Lung (tissue), 17 donors: ENCODE measurements at places on chromosomes 3 and 15.
A peak's percentile ranks its signal among the peaks of the same experiment; 100 is the strongest.

DNA sequence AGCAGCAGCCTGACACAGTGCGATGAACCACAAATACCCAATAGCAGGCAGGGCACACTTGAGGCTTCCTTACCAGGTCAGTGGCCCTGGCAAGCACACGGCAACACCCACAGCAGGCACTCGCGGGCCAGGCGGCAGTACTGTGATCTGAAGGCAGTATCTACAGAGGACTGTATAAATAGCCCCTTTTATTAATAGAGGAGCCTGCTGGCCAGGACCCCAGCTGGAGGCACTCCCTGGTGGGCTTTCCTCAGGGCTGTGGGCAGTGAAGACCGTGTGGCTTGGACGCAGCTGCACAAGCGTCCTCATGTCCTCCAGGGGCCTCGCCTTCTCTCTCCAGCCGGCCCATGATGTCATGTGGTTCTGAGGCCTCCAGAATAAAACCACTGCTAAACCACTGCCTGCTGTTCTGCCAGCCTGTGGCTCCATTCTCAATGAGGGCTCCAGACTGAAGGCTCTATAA, 44.1 kb downstream of the LRIG1 start:
- no peak for DNase-seq

GRCh38 chr3:46860810-46861604, 2.2 kb downstream of the MYL3 start:
- DNase-seq, result peak; percentile 10

GRCh38 chr15:87817553-87817952, 439.0 kb downstream of the NTRK3 start:
- DNase-seq, result no peak

DNA sequence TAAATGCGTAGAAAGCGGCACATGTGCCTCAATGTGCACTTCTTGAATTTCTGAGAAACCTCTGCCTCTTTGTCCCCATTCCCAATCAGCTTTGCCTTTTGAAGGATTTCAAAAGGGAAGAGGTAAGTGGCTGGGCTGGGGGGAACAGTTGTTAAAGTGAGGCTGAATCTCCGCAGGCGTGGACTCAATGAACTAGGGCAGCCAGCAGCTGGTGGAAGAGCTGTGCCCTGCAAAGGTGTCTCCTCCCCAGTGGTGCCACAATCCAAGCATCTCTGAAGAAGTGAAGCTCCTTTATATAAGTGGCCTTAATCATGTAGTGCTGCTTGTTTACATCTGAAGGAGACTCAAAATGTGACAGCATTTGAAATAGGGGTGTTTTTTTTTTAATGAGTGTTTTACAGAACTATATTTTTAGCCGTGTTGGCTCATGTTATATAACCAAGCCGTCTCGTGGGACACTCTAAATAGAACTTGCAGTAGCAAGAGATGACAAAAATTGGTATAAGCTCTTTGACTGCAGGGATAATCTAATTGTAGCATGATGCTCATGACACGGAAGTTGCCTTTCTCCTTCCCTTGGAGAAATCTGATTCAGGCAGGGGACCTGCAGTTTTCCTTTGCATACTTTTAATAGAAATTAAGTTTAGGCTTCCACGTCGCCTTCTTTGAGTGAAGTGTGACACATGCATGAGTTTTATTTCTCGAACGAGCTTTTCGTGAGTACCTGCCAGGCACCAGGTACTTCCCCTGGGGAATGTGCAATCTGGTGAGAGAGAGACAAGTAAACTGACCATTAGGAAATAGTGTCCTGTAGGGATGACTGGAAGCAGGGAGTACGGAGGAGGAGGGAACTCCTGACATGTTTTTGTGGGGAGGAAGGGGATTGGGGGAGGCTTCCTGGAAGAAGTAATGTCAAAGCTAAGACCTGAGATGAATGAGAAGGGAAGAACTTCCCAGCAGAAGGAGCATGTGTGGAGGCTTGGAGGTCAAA, 179.7 kb upstream of the BHLHE40 start:
- DNase-seq, result no peak
